RPMI7951 (cell line): ENCODE measurements at places on chromosomes 2 and 18.

GRCh38 chr2:157182204-157182709 is 75.2 kb upstream of the GALNT5 start:
- no peak for DNase-seq

DNA sequence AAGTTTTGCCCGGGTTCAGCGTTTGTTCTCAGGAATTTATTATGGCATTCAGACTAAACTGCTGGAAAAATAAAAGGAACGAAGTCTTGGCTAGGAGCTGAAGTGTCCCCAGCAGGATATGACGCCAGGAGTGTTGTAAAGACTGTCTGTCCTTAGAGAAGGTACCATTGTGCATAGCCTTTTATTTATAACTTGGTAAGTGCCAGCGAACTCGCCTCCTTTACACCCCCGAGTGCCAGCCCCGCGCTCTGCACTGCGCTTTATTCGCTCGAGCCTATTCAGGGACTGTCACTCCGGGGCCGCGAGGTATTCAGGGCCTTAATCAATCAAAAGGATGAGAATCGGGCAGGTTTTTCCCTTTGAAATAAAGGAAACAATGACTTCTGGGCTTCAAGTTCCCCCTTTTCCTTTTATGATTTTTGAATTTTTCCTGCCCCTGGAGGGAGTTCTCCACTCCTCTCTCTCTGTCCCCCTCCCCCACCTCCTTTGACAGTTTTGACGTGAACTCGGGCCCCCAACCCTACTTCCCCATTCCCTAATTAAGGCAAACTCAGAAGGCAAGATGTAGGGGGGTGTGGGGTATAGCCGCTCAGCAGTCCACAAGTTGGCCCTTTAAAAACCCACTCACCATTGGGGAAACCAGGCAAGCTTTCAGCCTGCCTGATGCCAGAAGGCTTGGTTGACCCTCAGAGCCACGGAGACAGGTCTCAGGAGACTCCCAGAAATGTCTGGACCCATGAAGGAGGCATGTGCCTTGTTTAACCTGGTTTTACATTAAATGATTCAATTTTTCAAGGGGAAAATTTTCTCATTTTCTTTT is 1.3 kb upstream of the PAX3 start:
- no peak for DNase-seq

DNA sequence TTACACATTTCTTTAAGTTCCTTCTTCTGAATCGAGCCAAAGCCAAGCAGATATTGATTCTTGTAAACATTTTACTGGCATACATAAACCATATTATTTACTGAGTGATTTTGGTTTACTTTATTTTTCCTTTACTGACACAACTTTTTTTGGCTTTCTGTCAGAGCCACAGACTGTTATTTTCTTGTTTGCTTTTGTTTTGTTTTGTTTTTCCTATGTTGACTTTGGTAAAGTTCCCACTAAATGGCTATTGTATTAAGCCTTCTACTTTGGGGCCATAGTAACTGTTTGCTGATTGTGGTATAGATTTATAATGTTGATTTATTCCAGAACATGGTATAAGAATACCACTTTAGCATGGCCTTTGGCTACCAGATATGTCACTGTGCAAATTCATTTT is 419.4 kb downstream of the DCDC2C start:
- DNase-seq, result no peak

GRCh38 chr2:43305012-43305411 is 78.6 kb upstream of the ZFP36L2 start:
- no peak for DNase-seq

DNA sequence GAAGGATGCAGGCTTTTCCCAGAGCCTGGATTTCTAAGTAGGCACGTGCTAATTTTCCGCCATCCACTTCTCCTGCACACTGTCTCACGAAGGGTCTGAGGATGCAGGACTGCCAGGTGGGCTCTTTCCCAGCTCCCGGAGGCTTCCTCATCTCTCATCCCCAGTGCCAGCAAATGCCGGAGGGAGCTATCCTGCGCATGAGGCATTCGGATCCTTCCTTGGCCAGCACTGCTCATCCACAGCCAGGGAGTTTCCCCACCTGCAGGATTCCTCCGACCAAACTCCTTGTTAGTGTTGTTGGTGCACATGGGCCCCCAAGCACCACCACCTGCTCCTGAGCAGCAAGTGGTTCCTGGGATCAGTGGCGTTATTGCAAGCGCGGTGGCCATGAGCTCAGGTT is 5.0 kb downstream of the CNDP1 start:
- DNase-seq, result no peak

- no peak for DNase-seq
Measured at GRCh38 chr2:214740867-214741395, 68.6 kb downstream of the BARD1 start.

GRCh38 chr18:71809711-71810110 is 734.4 kb downstream of the CBLN2 start:
- DNase-seq, result no peak

GRCh38 chr18:31229829-31230228 is 67.2 kb upstream of the DSC1 start:
- DNase-seq, result no peak
